ENCODE measurements at places on chromosomes 5 and 9.

GRCh38 chr5:123610665-123611405 is 98.9 kb downstream of the CSNK1G3 start:
- peak; percentile 30 for DNase-seq

DNA sequence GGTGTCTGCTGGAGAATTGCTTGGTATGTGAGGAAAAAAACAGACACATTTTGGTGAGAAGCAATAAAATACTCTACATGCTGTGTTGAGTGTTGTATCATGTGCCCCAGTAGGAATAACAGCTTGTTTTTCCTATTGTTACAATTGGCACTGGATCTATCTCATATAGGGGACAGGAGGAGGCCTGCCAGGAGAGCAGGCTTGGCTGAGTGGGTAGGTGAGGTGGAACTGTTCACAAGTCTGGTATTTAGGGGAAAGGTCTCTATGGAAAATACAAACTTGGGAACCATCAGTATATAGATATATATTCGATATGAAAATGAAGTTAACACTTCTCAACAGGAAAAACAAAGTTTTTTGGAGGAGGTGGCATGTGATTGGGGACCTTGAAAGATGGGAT is 9.5 kb upstream of the SH3TC2 start:
- DNase-seq, result no peak

GRCh38 chr5:72440207-72440638 is 67.0 kb downstream of the ZNF366 start:
- DNase-seq, result no peak

- no peak for DNase-seq
These were observed 262.2 kb upstream of the ARRDC3 start for GRCh38 chr5:91645347-91645746.

- peak; percentile 63 for DNase-seq
These were observed 43.3 kb upstream of the TJP2 start for GRCh38 chr9:69130456-69131441.

GRCh38 chr9:124309667-124310084 is 51.9 kb downstream of the NEK6 start:
- peak; percentile 68 for DNase-seq

GRCh38 chr5:67676863-67677262 is 480.3 kb upstream of the CD180 start:
- no peak for DNase-seq

- no peak for DNase-seq
These were observed 43.0 kb downstream of the GNAQ start for GRCh38 chr9:77988630-77989029.

GRCh38 chr5:42889311-42889933 is 77.7 kb upstream of the SELENOP start:
- peak; percentile 48 for DNase-seq

DNA sequence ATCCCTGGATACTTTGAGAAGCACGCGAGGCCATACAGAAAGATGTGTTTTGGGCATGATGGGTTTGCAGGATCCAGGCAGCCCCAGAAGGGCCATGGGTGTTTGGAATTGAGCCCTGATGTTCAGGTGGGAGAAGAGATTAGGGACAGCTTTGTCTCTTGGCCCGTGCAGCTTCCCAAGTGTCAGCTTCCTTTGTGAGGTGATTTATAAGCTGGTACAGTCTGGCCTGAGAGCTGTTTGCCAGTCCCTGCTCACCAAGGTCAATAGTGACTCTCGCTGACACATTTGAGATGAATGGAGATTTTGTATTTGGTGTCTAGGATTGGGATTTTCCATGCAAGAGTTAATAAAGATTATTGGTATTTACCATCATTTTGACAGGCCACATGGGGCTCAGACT is 165.9 kb downstream of the ICE1 start:
- no peak for DNase-seq

GRCh38 chr9:87102126-87102525 is 154.8 kb upstream of the GAS1 start:
- no peak for DNase-seq

- peak; percentile 90 for DNase-seq
These were observed 76.3 kb downstream of the MUSK start for GRCh38 chr9:110744715-110745384.

- no peak for DNase-seq
These were observed 43.3 kb upstream of the CTSL start for GRCh38 chr9:87682618-87683017.

GRCh38 chr9:74775396-74775795 is 112.3 kb downstream of the TRPM6 start:
- DNase-seq, result no peak

GRCh38 chr5:132466433-132467286 is 23.9 kb downstream of the IRF1 start:
- no peak for DNase-seq

GRCh38 chr9:29775491-29775890 is 2202.2 kb upstream of the C9orf72 start:
- DNase-seq, result no peak

DNA sequence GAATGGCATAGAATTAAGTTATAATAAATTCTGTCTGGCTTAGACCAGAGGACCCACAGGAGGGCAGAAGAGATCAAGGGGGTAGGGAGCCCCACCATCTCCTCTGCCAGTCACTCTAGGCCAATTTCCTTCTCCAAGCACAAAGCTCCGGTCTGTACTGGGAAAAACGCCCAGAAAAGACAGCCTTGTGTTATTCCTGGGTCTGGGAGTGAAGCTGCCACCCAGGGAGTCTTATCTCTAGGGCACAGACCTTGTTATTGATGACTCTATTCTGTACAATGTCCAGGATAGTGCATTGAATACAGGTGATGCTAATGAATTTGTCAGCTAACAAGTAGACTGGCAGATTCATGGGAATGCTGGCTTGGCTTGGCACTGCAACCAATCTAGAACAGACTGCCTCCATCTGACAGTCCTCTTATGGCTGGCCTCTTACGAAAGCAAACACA is 60.7 kb downstream of the MED27 start:
- no peak for DNase-seq

DNA sequence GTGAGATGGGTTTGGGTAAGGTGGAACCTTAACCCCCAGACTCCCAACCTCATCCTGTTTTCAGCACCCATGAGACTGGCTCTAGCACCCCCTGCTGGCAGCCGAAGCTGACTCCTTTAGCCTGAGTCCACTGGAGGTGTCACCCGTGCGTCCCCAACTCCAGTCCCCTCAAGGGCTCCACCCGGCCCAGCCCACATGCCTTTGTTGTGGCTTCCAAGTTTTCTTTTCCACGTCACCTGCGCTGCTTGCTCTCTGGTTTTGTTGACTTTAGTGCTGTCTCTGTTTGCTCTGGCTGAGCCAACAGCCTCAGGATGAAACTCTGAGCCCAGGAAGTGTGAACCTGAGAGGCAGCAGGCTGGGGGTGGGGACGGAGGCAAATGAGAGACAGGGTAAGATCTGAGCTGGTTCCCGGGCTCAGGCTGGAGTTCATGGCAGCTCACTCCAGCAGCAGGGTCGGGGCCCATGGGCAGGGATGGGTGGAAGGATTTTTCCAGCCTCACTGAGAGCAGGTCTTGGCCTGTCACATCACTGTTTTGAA is 13.2 kb upstream of the AQP7 start:
- DNase-seq, result no peak

DNA sequence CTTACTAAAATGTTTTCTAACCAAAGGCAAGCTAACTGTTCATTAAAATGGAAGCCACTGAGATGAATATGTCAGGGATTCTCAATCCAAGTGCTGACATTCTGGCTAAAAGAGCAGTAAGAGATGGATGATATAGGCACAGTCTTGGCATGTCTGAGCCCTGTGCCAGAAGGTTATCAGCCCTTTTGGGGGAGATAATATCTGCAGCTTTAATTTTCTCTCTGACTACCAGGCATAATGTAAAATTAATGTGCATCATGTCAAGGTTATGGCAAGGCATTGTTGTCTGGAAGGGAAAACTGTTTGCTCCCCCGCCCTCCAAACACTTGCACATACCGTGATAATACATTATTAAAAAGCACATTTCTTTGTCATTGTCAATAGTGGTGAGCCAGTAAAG is 609.8 kb downstream of the ZNF608 start:
- no peak for DNase-seq

DNA sequence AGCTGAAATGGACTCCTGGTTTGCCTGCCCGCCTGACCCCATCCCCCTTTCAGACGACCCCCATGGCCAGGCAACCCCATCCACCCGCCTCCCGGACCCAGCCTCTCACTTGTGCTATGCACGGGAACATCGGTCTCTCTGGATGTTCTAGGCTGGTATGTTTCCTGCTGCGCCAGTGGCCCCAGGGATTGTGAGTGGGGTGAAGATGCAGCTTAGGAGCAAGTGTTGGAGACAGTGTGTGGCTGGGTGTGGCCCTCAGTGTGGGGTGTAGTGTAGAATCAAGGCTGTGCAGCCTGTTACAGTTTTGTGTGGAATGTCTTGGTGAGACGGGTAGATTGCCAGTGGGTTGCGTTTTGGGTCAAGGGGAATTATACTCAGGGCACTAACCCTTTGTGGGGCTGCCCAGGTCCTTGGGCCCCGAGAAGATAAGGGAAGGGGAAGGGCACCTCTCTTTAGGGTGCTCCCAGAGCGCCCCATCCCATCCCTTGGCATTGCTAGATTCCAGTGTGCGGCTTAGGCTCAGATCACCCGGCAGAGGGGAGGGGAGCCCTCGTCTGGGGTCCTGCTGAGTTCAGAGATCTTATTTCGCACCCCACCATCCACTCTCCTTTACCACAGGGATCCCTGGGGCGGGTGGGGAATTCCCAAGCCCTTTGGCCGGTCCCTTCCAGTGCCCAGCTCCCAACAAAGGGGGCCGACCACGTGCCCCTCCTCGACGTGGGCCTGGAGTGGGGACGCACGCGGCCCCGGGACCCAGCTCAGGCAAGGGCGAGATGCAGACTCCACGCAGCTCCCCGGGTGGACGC is 4.6 kb downstream of the IER5L start:
- DNase-seq, result no peak

GRCh38 chr5:102747386-102748166 is 7.5 kb upstream of the PAM start:
- DNase-seq, result no peak

GRCh38 chr9:136309101-136309801 is 5.4 kb upstream of the CCDC187 start:
- no peak for DNase-seq

Data from AG09319 (cell line).